Cerebellar cortex (tissue), 1 donor: ENCODE measurements at places on chromosomes 12 and 14.

DNA sequence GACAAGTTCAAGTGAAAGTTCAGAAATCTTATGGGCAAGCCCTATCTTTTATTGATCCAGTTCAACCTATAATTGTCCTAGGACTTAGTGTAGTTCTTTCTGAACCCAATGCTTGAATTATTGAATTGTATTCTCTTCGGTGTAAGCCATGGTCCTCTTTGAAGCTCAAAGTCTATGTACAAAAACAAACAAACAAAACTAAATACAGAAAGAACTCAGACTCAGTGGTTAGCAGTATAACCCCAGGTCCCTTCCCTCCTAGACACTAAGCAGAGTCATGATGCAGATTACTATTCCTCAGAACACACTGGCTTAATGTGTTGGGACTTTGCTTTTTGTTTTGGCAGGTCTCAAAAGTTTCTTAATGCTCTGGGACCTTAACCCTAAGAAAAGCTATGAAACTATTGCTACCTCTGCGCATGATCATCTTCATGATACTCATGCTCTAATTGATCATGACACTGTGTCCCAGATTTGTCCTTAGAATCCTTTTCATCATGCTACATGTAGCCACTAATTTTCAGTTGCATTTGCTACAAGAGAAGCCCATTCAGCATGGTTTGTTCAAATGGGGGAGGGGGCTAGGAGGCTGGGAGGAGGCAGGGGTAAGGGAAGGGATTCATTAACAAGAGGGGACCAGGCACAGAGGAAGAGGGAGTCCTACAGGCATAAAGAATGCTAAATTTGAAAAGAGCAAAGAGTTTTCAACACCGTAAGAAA lies 35.1 kb upstream of the NAA30 start:
- DNase-seq = no peak

DNA sequence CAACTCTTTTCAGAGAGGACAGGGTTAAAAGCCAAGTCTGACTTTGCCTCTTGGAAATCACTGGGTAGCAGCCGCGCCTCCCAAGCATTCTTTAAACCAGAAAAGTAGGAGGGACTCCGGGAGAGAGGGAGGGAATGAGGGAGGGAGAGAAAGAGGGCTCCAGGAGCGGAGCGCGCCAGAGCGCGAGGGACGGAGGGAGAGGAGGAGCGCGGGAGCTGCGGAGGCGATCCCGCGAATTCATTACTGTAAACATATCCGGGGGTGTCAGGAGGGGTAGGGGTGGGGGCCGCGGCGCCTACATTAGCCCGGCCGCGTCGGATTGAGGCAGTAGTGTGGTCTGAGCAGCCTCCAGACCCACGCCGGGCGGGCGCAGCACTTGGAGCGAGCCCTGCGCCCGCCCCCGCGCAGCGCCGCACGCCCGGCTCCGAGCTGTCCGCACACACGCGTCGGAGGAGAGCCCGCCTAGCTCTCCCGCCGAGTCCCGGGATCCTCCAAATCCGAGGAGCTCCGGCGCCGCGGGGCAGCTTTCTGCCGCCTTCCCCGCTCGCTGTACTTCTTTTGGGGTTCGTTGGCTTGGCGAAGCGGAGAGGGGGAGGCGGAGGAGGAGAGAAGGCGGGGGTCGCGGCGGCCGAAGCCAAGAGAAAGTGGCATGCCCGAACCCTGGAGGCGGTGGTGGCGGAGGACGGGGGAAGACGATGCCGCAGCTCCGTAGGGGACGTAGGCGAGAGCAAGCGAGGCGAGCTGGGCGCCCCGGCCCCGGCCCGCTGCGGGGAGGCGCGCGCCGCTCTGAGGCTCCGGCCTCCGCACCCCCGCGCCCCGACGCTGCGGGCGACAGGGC lies 3.3 kb downstream of the FLRT2 start:
- peak; percentile 6 for DNase-seq

DNA sequence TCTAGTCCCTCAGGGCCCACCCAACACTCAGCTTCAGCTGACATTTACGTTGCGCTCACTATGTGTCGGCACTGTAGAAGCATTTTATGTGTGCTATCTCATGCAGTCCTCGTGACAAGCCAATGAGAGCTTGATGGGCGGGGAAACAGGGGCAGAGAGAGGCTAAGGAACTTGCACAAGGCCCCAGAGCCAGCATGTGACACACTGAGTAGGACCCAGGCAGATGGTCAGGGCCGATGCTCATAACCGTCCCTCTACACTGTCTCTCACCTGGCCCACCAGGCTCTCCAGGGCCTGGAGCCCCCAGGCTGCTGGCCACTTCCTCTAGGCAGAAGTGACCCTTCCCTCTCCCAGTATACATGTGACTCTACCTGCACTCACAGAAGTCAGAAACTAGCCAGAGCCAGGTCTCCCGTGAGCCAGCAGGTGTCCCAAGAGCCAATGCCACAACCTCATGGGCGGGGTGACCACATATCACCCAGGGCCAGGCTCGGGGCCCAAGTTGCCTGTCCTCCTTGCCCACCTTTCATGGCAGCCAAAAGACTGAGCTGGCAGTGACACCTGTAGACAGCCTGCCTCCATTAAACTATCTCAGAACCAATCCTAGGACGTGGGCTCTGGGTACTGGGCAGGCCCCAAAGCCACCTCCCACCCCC lies 38.3 kb downstream of the TTC7B start:
- DNase-seq = no peak

DNA sequence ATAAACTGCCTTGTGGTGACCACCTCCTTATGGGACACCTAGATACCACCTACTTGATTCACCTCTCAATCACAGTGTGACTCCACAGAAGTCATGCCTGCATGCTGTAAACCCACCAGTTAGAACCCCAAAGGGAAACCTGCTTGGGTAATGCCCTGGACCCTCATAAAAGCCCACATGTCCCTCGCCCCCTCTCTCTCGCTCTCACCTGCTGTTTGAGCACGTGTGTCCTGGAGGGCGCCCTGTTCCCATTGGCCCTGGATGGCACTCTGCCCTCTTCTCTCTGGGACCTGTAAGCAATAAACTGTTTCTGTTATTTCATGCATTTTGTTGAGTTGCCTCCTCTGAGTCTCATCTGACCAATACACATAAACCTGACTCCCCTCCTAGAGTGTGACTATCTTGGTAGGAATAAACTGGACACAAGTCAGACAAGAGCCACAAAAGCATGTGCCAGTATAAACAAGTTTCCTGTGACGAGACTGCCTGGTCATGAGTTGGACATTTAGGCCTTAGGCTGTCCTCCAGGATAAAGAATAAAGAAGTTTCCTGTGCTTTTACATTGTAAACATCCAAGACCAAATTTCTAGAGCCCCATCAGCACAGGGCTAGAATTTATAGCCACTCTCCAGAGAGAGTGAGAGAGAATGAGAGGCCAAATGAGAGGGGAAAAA lies 8.6 kb downstream of the IFI27L2 start:
- no peak for DNase-seq

DNA sequence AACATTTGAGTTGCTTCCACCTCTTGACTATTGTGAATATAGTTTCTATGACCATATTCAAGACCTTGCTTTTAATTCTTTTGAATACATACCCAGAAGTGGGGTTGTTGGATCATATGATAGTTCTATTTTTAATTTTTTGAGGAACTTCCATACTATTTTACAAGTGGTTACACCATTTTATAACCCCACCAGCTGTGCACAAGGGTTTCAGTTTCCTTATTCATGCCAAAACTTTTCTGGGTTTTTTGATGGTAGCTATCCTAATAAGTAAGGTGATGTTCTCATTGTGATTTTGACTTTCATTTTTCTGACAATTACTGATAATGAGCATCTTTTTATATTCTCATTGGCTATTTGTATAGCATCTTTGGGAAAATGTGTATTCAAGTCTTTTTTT lies 109.4 kb upstream of the GARIN2 start:
- no peak for DNase-seq

GRCh38 chr12:78933014-78933413 lies 68.4 kb downstream of the SYT1 start:
- DNase-seq = no peak

DNA sequence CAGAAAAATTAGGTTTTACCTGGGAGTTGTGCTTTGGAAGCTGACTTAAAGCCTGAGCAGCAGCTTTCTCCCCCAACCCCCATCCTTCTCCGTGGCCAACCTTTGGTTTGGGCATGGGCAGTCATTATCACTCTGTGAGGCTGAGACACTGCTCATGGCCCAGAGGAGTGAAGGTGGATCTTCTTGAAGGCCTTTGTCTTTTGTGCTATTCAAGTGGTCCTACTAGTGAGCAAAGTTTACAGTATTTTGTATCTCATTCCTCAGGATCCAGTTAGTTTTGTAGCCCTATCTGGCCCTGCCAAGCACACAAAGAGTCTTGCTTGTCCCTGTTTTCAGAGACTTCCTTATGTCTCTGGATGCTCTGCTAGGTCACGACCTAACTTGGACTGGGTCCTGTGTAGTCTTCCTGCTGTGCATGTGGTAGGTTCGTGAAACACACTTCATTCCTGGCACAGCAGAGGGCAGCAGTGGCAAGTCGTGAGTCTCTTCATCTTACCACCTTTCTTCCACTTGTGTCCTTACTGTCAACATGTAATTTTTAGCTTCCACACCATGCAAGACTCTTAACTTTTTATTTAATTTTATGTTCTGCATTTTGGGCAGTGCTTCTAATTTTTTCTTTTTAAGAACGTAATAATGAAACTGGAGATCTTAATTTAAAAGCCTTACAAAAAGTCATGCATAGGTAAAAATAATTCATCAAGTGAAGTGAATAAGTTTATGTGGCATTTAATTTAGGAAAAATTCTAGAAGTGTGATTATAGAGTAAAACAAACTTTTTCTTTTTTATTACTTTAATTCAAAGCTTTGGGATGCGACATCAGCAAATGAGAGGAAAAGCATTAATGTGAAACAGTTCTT lies 53.7 kb downstream of the APAF1 start:
- DNase-seq = peak; percentile 77

GRCh38 chr12:72865921-72866320 lies 593.8 kb downstream of the TRHDE start:
- DNase-seq = no peak

- DNase-seq = no peak
These were observed 102.1 kb upstream of the DAAM1 start for GRCh38 chr14:59086241-59086882.

- DNase-seq = no peak
These were observed 198.9 kb downstream of the RBM19 start for GRCh38 chr12:113766879-113767878.

DNA sequence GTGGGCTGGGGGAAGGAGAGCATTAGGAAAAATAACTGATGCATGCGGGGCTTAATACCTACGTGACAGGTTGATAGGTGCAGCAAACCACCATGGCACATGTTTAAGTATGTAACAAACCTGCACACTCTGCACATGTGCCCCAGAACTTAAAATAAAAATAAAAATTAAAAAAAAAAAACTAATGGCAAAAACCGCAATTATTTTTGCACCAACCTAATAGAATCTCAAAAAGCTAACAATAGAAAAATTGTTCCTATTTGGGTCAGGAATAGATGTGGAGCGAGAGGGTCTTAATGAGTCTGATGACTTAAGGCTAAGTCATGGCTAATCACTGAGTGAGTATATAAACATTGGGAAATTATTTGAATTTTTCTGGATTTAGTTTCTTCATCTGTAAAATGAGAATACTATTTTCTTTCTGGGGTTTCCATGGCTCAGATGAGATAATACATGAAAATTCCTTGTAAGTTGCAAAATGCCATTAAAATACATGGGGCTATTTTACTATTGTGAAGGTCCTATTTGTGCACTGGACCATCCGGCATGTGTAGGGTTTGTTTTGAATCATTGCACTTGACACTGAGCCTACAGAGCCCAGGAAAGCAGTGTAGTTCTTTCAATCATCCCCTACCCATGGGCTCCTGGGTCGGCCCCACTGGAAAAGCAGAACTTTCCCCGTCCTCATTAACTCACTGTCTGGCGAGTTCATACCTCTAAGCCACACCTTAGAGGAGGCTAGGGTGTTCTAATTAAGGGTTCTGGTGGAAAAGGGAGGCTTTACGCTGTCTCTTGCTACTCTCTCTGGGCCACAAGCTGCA lies 164.1 kb upstream of the NTF3 start:
- no peak for DNase-seq

- DNase-seq = no peak
These were observed 8.4 kb upstream of the SLC25A47 start for GRCh38 chr14:100314724-100315123.

GRCh38 chr12:65327207-65328076 lies 49.0 kb downstream of the MSRB3 start:
- DNase-seq = peak; percentile 88

DNA sequence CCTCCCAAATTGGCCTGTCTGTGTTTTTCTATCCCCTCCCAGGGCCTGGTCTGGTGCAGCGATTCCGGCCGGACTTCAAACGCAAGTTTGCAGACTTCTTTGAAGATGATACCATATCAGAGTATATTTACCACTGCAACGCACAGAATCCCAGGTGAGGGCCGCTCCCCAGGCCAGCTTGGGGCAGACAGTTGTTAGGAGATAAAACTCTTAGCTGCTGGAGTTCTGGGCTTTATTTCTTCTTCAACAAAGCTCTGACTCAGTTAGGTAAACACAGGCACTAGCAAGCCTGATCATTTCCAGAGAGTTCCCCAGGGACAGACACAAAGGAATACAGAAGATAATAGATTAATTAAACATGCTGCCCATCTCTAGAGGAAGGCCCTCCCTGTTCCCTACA lies 8.3 kb downstream of the ABHD4 start:
- DNase-seq = no peak

DNA sequence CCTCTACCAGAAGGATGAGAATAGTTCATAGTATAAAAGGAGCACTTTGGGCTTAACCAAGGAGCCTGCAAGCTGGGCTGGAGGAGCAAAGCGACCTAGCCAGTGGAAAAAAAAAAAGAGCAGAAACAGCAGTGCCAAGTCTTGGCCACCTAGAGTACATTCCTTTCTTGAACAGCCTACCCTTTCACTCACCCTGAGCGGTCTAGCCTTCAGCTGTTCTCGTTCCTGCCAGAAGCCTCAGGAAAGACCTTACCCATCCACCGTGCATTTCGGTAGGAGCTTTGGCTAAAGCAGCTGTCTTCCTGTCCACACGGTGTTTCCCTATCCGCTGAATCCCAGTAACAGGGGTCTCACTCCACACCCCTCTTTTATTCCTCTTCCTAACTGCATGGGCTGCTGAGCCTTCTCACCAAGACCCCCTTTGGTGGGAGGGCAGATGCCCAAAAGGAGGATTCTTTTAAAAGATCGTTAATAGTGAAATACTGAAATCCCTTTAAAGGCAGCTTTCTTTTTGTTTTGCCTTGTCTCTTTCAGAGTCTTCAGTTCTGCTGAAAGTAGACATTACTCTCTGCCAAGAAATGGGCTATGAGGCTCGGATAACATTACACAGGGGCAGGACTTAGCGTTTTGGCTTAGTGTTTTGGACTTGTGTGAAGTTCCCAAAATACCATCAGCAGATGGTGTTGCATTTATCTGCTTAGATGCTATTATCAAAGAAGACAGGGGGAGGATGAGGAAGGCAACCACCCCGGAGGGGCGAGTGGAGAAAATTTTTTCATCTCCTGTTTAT lies 88.5 kb upstream of the METAP2 start:
- peak; percentile 87 for DNase-seq

DNA sequence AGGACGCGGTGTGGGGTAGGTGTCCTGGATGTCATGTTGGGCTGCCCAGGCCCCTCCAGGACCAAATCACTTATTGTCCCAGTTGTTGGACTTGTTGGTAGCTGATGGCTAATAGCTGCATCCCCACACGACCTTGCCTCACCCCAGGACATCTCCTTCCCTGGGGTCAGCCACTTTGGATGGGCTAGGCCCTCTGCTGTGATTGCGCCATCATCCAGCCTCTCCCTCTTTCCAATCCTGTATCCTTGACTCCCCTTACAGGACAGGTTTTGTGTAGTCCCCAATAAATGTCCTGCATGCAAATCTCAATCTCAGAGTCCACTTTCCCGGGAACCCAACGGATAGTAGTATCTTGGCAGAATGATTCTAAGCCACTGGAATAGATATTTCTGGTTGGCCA lies 43.4 kb upstream of the CHST11 start:
- DNase-seq = no peak

GRCh38 chr14:28707814-28708213 lies 58.8 kb upstream of the FOXG1 start:
- no peak for DNase-seq
